ENCODE measurements at places on chromosomes 4 and X. TPM values are rescaled to one million over a fixed set of nuclear protein-coding genes. Genes with fewer than 3 reads are reported as not detected.

The MSL3 gene
- 26.4 TPM for total RNA-seq

The SUPT20HL2 gene
- not detected for total RNA-seq

The DUX4 gene
- not detected for total RNA-seq

The RGN gene
- 4.4 TPM for total RNA-seq

GRCh38 chrX:74015379-74016019, 288.5 kb upstream of the ZCCHC13 start:
- no peak overlapping the region for H3K27ac ChIP-seq
- DNase-seq, result peak; percentile 82
- no peaks in the 10 kb centered on the region for H3K27me3 ChIP-seq
- H3K4me3 ChIP-seq, result no peak overlapping the region
- H3K4me1 ChIP-seq, result no peaks in the 10 kb centered on the region

GRCh38 chr4:88952081-88952480, 104.9 kb downstream of the FAM13A start:
- no peak for DNase-seq
- H3K4me1 ChIP-seq, result no peaks in the 10 kb centered on the region
- no peak overlapping the region for H3K4me3 ChIP-seq
- H3K27ac ChIP-seq, result no peak overlapping the region
- H3K36me3 ChIP-seq, result no peaks in the 10 kb centered on the region
- no peaks in the 10 kb centered on the region for H3K27me3 ChIP-seq

DNA sequence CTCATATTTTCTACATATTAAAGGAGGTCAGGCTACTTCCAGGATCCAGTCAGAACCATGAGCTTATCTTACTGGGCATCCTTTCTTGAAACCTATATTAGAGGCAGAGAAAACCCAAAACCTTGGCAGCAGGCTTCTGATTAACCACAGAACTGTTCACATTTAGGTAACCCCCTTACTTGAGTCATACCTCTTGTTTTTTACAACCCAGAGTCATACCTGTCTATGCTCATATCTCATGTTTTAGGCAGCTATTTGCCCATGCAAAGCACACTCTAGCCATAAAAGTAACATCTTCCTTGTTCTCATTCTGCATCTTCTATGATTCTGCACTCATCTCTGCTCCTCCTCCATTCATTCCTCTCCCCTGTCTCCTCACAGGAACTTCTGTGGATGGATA, 138.0 kb upstream of the SMIM31 start:
- H3K4me3 ChIP-seq, result no peak overlapping the region
- no peaks in the 10 kb centered on the region for H3K36me3 ChIP-seq
- H3K27me3 ChIP-seq, result no peaks in the 10 kb centered on the region
- H3K27ac ChIP-seq, result no peak overlapping the region
- no peak for DNase-seq

GRCh38 chr4:16887887-16888286, 10.6 kb downstream of the LDB2 start:
- peaks cover 6% of the 10 kb centered on the region for H3K4me1 ChIP-seq
- no peak overlapping the region for H3K27ac ChIP-seq
- H3K36me3 ChIP-seq, result peaks cover 20% of the 10 kb centered on the region
- H3K27me3 ChIP-seq, result no peaks in the 10 kb centered on the region

Data from osteoblast (primary cell).